ENCODE measurements at places on chromosomes 11 and 22.

DNA sequence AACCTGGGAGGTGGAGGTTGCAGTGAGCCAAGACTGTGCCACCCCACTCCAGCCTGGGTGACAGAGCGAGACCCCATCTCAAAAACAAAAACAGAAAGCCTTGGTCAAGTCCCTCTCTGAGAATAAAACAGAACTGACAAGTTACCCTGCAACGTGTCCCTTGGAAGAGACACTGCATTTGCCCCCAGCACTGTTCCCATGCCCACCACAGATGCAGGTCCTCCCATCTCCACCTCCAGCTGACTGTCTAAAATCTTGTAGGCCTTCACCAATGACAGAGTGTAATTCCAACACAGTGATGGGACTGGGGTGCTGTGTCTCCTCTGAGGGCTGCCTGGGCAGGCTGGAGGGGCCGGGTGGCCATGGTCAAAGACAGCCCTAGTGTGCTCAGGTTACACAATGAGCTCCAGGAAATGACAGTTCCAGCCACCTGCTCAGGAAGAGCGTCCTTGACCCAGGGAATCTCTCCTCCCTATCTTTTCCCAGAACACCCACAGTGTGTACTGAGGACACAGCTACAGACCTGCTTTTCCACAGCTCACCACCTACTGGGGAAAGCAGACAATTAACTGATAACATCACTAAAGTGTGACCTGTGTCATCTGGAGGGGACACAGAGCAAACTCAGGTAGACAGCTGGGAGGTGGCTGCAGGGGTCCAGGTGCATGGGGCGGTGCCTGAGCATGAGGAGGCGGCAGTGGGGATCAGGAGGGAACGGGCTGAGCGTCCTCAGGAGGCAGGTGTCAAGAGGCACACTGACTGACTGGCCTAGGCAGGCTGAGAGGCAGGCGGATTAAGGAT, 56.4 kb downstream of the ARFGAP3 start:
- DNase-seq, result no peak

DNA sequence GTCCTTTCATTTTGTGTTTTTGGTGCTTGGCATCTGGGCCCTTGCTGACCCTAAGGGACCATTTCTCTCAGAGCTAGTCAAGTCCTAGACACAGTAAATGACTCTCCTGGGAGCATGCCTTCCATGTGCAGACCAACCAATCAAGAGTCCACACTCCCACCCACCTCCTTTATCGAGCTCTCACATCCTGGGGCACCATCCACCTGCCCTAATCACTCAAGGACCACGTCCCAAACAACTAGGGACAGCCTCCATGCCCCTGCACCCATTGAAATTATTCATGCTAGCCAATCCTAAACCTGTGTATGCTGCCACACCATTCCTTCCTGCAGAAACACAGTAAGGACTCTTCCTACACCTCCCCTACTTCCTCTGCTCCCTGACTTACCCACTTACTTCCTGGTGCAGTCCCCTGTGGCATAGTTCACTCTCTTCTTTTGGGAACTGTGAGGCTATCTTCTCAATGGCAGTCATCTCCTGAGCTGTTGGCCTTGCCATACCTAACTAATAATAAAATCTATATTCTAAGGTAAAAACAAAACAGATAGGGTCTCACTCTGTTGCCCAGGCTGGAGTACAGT, 6.4 kb upstream of the SAA2 start:
- no peak for DNase-seq

DNA sequence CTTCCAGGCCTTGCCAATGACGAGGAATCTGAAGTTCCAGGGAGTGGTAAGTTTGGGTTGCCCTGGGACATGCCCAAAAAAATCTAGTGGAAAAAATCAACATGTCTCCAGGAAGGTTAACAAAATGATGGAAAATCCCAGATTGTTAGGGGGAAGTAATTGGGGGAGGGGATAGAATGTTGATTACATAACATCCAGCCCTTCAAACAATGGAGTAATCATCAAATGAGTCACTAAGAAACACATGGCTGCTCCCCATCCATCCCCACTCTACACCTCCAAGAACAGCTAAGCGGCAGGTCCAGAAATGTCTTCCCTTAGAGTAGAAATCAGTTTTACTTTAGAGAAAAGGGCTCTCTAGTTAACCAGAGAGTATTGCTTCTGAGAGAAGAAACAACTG, 94.9 kb downstream of the ETS1 start:
- DNase-seq, result no peak

- no peak for DNase-seq
These were observed at the start of gene ZBTB16 for GRCh38 chr11:114059278-114059983. Gene ZBTB16, plus strand, starts transcription at chr11:114059711. Its CDS starts 3,590 bp downstream, at chr11:114063301.

GRCh38 chr11:1409108-1409851, 19.5 kb downstream of the BRSK2 start:
- DNase-seq, result no peak

- no peak for DNase-seq
These were observed 4.3 kb downstream of the INCENP start for GRCh38 chr11:62127941-62128770.

Measured in HS-5 (cell line).